ENCODE measurements at places on chromosomes 2 and 18. TPM values are rescaled to one million over a fixed set of nuclear protein-coding genes. Genes with fewer than 3 reads are reported as not detected.

RAB17 gene
- not detected for total RNA-seq

DLX2 gene
- total RNA-seq: not detected

WNT10A gene
- total RNA-seq: 2.5 TPM

IL36G gene
- not detected for total RNA-seq

HOXD3 gene
- 11.8 TPM for total RNA-seq

- no peak for DNase-seq
These were observed 83.8 kb downstream of the MAP4K4 start for GRCh38 chr2:101781326-101781725.

- DNase-seq: no peak
These were observed 50.3 kb downstream of the KANSL3 start for GRCh38 chr2:96587843-96588242.

DNA sequence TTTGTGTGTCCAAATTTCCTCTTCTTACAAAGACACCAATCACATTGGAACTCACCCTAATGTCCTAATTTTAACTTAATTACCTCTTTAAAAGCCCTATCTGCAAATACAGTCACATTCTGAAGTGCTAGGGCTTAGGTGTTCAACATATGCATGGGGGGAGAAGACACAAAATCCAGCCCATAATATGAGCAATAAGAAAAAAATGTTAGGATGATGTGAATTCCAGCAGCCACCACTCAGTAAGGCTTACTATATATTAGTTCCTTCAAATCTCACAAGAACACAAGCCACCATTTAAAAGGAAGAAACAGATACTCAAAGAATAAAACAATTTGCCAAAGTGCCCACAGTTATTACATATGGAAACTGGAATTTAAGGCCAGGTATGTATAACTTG is 285.7 kb downstream of the EPHA4 start:
- DNase-seq: no peak

DNA sequence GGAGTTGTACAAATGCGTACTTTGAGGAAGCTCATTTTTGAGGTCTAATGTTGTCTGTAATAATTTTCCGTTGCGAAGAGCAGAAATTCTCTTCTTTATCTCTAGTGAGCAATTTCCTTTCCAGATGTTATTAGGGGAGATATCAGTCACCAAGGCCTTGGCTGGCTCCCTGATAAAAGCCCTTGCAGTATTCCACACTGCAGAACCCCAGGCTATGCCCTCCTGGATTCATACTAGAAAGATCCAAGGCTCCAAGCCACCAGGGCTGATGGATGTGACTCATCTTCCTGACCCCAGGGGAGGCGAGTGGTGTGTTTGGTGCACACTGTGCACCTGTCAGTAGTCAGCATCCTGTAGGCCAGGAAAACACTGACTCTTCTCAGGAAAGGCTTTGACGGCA is 34.7 kb downstream of the INO80C start:
- no peak for DNase-seq

Data from vagina (tissue), 2 donors.